Endothelial cell (in vitro differentiated cells): ENCODE measurements at places on chromosomes 11 and 22. TPM values are rescaled to one million over a fixed set of nuclear protein-coding genes. Genes with fewer than 3 reads are reported as not detected.

GRCh38 chr11:85710917-85711316 lies 24.9 kb upstream of the CCDC89 start:
- DNase-seq: no peak

DNA sequence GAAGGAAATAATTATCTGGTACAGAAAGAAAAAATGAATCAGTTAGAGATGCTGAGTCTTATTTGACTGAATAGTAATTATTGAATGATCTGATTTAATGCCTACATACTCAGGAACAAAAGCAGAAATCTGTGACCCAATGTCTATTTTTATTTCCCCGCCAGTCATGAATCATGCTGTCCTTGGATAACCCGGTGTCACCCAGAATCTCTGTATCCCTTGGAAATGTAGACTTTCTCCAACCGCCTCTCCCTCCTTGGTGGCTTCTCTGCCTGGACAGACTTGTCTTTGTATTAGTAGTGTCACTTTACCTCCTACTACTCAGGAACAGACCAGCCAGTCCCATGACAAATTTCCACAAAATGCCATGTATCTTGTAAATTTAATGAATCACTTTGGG lies 173.3 kb upstream of the PDGFD start:
- DNase-seq: no peak

- DNase-seq: no peak
Measured at GRCh38 chr22:18973264-18974031, 37.4 kb upstream of the PRODH start.

DNA sequence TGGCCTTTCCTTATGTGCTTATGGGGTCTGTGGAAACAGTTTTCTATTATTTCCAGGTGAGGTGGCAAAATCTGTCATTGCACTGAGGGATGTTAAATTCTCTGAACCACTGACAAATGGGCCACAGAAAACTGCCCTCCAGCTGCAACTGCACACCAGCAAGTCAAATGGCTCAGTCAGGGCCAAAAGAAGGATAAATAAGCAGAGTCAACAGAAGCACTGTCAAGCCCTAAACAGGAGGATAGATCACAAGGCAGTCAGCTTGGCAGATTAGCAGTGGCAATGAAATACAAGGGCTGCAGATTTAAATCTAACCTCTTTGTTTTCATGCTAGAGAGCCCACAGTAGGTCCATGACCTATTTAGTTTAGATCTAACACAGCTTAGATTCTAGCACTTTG lies 435.6 kb downstream of the ETS1 start:
- DNase-seq: no peak

The OR5L2 gene
- not detected for total RNA-seq

GRCh38 chr11:70306586-70307033 lies 36.1 kb downstream of the PPFIA1 start:
- no peak for DNase-seq

The H19 gene
- total RNA-seq: not detected

The CCDC188 gene
- total RNA-seq: not detected
